ENCODE measurements at places on chromosomes 3 and 15.

DNA sequence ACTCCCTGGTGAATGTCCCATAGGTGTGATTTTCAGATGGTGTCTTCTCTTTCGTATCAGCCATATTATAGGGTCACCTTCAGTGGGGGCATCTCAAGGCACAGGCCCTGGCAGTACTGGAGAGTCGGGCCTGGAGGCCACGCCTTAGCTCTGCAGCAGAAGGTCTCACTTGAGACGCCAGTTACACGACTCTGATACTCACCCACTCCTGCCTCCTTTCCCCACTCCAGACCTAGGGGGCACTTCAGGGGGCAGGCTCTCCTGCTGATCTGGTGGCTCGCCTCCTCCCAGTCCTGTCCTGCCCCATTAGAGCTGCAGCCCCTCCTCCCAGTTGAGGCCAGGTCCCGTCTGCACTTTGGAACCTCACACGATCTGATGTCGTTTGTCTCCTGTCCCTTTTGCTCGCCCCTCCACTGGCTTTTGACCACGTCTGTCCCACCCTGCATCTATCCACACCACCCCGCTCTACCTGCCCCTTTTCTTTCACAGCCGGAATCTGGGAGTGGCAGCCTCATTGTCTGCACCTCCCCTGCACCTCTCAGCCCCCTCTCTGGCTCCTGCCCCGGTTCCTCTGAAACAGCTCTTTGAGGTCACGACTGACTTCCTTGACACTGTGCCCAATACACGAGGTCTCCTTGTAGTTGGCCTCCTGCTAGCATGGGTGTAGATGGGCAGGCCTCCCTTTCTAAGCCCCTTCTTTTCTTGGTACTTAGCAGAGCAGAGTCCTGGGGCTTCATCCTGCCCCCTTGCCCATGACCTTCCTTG, 181.9 kb downstream of the NSMCE3 start:
- H3K4me3 ChIP-seq: no peak overlapping the region
- no peak overlapping the region for H3K27ac ChIP-seq
- H3K27me3 ChIP-seq: peaks cover 6% of the 10 kb centered on the region
- H3K36me3 ChIP-seq: peaks cover 4% of the 10 kb centered on the region

DNA sequence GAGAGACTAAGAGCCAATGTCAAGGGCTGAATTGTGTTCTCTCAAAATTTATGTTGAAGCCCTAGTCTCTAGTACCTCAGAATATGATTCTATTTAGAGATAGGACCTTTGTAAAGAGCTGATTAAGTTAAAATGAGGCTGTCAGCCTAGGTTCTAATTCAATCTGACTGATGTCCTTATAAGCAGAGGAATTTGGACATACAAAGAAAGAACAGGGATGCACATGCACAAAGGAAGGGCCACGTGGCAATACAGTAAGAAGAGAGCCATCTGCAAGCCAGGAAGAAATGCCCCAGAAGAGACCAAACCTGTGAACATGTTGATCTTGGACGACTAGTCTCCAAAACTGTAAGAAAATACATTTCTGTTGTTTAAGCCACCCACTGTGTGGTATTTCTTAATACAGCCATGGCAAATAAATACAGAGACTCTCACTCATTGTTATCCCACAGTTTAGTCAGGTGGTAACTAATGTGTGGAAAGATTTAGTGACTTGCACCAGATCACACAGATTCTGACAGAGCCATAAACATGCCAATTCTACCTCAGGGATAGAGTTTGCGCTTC, 652.2 kb downstream of the NAALADL2 start:
- no peak for DNase-seq
- no peak overlapping the region for H3K27ac ChIP-seq
- H3K27me3 ChIP-seq: no peaks in the 10 kb centered on the region
- H3K36me3 ChIP-seq: no peaks in the 10 kb centered on the region

GRCh38 chr15:26772154-26773066, at the start of gene GABRB3:
TSS of gene GABRB3 (minus strand) at chr15:26773066.
- no peaks in the 10 kb centered on the region for H3K4me1 ChIP-seq
- peaks cover 5% of the 10 kb centered on the region for H3K27me3 ChIP-seq
- H3K36me3 ChIP-seq: no peaks in the 10 kb centered on the region
- DNase-seq: no peak
- H3K4me3 ChIP-seq: no peak within 1 kb of the TSS

- H3K27ac ChIP-seq: no peak overlapping the region
- DNase-seq: no peak
- H3K27me3 ChIP-seq: peaks cover 82% of the 10 kb centered on the region
- H3K36me3 ChIP-seq: no peaks in the 10 kb centered on the region
- no peak overlapping the region for H3K4me3 ChIP-seq
These were observed 36.2 kb downstream of the SEMA5B start for GRCh38 chr3:122991236-122991985.

DNA sequence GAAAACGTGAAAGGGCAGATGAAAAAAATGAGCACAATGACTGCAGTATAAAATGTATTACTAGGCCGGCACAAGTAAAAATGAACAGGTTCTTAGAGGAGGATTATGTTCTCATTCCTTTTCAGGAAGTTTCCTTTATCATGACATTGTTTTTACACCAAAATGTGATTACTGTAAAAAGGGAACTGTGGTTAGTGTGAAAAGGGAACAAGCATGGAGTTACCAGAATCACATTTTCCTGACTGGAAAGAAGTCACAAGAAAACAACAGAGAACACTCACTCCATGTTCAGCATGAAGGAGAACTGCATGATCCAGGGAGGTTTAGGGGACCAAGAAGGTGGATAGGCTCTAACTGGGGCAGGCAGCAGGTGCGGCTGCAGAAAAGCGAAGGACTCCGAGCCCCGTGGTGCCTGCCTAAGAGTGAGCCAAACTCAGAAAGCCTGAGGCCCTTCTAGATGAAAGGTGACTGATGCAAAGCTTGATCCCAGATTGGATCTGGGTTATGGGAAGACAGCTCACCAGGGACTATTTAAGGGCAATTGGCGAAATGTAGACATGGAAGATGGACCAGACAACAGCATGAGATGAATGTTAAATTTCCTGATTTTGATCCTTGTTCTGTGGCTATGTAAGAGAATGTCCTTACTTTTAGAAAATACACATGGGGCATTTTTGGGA, 77.3 kb downstream of the CCR1 start:
- H3K36me3 ChIP-seq: no peaks in the 10 kb centered on the region
- H3K27ac ChIP-seq: no peak overlapping the region
- peaks cover 3% of the 10 kb centered on the region for H3K27me3 ChIP-seq
- peaks cover 24% of the 10 kb centered on the region for H3K4me1 ChIP-seq
- no peak for DNase-seq

GRCh38 chr3:177545964-177546363, 348.7 kb upstream of the TBL1XR1 start:
- H3K4me1 ChIP-seq: no peaks in the 10 kb centered on the region
- peaks cover 2% of the 10 kb centered on the region for H3K27me3 ChIP-seq
- H3K36me3 ChIP-seq: no peaks in the 10 kb centered on the region

GRCh38 chr3:126304704-126305103, 52.5 kb downstream of the KLF15 start:
- peak; percentile 58 for DNase-seq
- peak overlapping the region; percentile 19 for H3K4me3 ChIP-seq
- no peaks in the 10 kb centered on the region for H3K27me3 ChIP-seq
- peak overlapping the region; percentile 91 for H3K27ac ChIP-seq
- H3K36me3 ChIP-seq: peaks cover 22% of the 10 kb centered on the region
